ENCODE measurements at places on chromosomes 6 and 20. TPM values are rescaled to one million over a fixed set of nuclear protein-coding genes. Genes with fewer than 3 reads are reported as not detected.

DNA sequence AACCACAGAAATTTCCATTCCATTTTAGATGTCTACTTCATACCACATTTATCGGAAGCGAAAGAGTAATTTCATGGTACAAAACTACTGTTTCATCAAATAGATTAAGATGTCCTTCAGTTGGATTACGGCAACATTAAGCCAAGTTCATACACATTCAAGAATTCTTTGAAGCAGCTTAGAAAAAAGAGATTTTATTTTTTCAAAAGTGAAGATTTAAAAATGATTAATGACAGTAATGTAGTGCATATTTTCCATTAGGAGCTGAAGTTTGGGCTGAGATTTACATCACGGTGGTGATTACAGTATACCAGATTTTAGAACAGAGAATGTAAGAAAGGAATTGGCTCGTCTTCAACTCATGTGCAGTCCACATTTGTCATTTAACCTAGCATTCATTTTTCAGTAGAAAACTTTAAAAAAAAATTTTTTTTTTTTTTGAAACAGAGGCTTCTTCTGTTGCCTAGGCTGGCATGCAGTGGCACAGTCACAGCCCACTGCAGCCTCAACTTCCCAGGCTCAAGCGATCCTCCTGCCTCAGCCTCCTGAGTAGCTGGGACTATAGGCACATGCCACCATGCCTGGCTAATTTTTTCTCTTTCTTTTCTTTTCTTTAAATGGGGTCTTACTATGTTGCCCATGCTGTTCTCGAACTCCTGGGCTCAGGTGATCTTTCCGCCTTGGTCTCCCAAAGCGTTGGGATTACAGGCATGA lies 1.9 kb downstream of the SYNJ2 start:
- no peak for DNase-seq

DNA sequence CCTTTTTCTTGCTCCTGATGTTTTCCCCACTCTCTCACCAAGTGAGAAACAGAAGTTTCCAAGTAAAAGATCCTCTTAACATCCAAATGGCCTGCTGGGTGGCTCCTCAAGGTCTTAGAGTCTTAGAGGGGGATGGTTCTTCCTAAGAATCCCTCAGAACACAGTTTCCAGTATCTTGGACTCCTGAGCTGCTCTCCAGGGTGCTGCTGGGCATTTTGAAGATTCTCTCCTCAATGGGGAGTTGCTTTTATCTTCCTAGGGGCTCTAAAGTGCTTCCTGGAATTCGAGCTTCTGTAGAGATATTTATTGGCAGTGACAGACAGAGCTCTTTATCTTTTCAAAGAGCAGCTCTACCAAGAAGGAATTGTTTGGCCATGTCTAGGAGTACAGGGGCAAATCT lies 70.8 kb upstream of the SLC35B3 start:
- DNase-seq = no peak

LCA5 gene
- total RNA-seq = 2.2 TPM

GSTA2 gene
- total RNA-seq = not detected

GRCh38 chr20:370151-370600 lies 10.4 kb upstream of the TRIB3 start:
- DNase-seq = no peak

DNA sequence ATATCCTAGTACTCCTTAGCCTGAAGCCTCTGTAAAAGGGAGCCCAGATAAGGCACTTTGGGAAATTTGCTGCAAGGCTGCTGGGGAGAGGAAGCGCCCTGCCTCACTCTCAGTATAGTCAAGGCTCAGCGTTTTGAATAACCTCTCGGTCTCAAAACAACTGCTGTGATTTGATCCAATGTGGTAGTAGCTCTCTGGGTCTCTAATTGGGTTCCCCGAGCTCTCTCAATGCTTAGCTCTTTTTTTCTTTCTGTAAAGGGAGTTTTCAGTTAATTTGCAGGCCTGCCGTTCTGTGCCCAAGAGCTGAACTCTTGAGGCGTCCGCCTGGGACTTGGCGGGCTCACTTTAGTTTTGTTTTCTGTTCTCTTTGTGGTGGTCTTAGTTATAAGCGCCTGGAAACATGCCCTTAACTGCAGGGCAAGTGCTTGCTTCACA lies 41.2 kb downstream of the ZHX3 start:
- DNase-seq = no peak

- no peak for DNase-seq
Measured at GRCh38 chr6:158361068-158361467, 48.8 kb downstream of the TULP4 start.

DNA sequence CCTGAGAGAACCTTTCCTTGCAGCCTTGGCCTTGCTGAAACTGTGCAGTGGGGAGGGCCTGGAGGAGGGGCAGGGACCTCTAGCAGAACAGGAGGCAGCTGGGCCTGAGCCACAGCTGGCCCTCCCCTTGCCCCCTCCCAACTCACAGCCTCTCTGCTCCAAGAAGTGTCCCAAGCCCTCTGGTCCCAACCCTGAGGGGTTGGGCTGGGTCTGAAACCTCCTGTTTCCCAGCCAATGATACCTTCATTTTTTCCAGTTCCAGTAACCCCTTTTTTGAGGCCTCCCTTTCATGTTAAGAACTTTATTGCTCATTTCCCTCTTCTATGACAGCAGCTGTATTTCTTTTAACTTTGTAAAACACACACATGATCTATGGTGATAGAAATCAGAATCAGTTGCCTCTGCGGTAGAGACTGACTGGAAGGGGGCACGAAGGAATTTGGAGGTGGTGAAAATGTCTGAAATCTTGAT lies 17.9 kb upstream of the ARMC12 start:
- DNase-seq = no peak

GRCh38 chr6:33430991-33431879 lies 11.4 kb downstream of the SYNGAP1 start:
- DNase-seq = peak; percentile 74
